ENCODE measurements at places on chromosomes 1 and 21.

DNA sequence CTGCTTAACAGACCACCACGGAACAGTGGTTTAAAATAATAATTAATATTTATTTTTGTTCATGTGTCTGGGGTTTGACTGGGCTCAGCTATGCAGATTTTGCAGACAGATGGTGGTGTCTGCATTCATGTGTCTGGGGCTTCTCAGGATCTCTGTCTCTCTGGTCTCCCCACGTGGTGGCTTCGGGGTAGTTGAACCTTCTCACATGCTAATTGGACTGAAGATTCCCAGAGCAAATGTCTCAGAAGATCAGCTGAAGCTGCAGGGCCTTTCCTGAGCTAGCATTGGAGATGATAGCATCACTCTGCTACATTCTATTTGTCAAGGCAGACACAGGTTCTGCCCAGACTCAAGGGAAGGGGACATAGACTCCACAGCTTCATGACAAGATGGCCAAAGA lies 109.1 kb upstream of the DNAH14 start:
- DNase-seq, result no peak

GRCh38 chr1:64766429-64766828 lies 21.6 kb downstream of the RAVER2 start:
- DNase-seq, result no peak

- DNase-seq, result no peak
These were observed 428.6 kb downstream of the PTPRC start for GRCh38 chr1:199067483-199067882.

GRCh38 chr1:243349128-243349527 lies 93.3 kb downstream of the SDCCAG8 start:
- DNase-seq, result no peak

GRCh38 chr1:198465201-198466144 lies 75.0 kb downstream of the ATP6V1G3 start:
- no peak for DNase-seq

GRCh38 chr1:101971304-101971703 lies 25.4 kb downstream of the OLFM3 start:
- DNase-seq, result no peak

DNA sequence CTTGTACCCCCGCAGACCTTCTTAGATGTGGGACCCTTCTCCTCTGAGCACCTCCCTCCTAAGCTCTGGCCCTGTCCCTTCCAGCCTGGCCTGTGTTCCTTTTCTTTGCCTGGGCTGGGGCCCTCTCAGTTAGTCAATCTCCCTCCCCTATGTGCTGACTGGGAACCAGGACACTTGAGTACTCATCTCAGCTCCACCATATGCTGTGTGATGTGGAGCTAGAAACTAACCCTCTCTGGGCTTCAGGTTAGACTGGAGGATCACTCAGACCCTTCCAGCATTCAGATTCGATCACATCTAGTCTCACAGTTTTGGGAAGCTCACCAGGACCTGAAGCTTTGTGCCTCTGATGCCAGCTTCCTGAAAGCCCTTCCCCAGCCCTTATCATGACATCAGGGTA lies 40.6 kb downstream of the TRIM62 start:
- no peak for DNase-seq

GRCh38 chr1:242008826-242009495 lies 10.1 kb upstream of the MAP1LC3C start:
- DNase-seq, result no peak

DNA sequence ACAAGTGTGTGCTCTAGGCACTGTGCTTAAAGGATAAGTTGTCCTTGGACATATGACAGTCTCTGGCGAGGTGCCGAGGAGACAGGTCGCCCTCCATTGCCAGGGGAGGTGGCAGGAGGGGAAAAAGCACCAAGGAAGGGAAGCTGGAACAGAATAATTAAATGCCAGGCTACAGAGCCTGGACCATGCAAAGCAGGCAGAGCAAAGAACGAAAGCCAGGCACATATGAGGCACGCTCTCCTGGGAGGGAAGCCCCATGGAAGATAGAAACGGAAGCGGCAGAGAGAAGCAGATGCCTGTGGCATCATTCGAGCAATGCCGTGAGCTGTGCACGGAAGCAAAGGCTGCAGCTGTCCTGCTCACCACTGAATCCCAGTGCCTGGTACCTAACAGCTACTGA lies 91.2 kb downstream of the JAK1 start:
- no peak for DNase-seq

DNA sequence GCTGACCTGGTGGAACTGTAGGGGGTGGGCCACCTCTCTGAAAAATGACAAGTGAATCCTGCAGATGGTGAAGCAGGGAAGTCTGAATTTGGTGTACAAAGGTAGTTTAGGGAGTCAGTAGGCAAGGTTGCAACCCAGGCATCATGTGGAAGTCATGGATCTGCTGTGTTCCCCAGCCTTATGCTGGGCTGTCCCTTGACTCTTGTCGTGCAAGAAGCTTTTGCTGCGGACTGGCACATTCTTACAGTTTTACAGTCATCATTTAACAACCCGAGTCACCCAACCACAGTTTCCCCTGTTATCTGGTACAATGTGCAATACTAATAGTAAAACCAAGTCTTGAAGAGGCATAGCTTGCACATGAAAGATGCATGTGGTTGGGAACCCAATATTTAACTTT lies 13.2 kb downstream of the RHOU start:
- no peak for DNase-seq

DNA sequence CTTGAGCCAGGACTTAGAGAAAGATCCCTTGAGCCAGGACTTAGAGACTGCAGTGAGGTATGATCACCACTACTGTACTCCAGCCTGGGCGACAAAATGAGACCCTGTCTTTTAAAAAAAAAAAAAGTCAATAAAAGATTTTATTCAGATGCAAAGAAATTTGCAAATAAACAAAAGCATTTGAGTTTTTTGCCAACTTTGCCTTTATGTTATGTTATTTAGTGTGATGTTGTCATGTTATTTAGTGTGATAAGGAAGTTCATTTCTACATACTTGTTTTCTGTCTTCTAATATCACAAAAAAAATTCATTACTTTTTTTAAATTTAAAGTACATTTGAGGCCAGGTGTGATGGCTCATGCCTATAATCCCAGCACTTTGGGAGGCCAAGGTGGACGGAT lies 9.0 kb downstream of the RAD54L start:
- no peak for DNase-seq

DNA sequence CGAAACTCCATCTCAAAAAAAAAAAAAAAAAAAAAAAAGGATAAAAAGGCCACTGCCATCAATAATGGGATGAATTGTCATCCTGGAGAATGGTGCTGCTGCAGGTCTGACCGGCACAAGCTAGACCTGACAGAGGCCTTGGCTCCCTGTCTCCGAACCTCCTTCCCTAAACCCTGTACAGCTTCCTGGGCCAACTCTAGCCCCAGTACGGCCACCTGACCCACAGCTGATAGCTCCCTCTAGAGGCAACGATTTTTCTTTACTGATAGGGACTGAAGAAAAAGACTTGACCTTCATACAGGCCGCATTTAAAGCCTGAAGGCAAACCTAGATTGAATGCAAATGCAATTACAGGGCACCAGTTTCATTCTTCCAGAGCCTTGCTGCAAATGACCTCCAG lies 30.7 kb downstream of the NOL9 start:
- no peak for DNase-seq
